LNCaP clone FGC (cell line): ENCODE measurements at places on chromosomes 3 and 15.

DNA sequence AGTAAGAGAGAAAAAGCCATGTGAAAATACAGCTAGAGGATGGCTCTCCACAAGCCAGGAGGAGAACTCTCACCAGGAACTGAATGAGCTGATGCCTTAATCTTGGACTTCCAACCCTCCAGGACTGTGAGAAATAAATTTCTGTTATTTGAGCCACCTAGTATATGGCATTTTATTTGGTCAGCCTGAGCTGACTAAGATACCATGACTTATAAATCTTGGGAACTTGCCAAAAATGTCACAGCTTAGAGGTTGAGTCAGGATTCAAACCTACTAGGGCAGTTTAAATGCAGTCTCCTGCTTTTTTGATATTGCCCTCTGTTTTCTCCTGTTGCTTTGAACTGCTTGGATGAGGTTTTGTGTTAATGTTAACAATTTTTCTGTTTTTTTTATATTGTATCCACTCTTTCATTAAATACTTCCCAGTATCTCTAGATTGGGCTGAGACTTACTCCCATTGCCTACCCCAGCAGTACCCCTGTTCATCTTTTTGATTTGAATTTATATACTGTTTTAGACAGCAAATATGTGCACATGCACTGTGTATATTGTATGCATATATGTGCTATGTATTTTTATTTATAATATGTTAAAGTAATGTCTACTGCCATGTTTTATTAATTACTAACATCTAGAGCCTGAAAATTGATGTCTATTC lies 1223.2 kb downstream of the OTOL1 start:
- no peak for DNase-seq

GRCh38 chr3:193228206-193228605 lies 12.8 kb upstream of the PLAAT1 start:
- DNase-seq, result no peak

GRCh38 chr3:56799251-56799882 lies 2.4 kb downstream of the ARHGEF3 start:
- no peak for DNase-seq

DNA sequence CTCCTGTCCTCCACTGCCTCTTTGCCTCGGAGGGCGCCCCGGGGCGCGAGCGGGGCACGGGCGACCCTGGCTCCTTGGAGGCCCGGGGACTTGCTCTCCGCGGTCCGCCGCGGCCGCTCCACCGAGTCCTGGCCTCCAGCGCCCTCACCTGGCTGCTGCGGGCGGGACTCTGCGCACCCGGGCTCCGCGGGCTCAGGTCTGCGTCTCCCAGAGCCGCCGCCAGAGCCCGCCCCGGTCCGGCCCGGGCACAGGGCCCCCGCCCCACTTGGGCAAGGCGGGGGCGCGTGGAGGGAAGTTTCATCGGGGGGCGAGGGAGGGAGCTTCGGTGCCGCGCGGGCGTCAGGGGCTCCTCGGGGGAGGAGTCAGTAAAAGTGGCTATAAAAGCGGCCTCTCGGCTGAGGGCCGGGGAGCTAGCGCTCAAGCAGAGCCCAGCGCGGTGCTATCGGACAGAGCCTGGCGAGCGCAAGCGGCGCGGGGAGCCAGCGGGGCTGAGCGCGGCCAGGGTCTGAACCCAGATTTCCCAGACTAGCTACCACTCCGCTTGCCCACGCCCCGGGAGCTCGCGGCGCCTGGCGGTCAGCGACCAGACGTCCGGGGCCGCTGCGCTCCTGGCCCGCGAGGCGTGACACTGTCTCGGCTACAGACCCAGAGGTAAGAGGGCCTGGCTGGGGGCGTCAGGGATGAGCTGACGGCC lies at the start of gene CEMIP:
CEMIP (plus strand) TSS at position 407 of the 694 bp plus-strand sequence. CDS start 94,510 bp downstream, outside the sequence.
- no peak for DNase-seq

GRCh38 chr15:49721621-49722020 lies 100.8 kb downstream of the DTWD1 start:
- DNase-seq, result no peak

GRCh38 chr15:82901114-82901805 lies 51.3 kb downstream of the HOMER2 start:
- DNase-seq, result no peak

- peak; percentile 62 for DNase-seq
Measured at GRCh38 chr3:71926262-71926600, 141.3 kb upstream of the PROK2 start.

DNA sequence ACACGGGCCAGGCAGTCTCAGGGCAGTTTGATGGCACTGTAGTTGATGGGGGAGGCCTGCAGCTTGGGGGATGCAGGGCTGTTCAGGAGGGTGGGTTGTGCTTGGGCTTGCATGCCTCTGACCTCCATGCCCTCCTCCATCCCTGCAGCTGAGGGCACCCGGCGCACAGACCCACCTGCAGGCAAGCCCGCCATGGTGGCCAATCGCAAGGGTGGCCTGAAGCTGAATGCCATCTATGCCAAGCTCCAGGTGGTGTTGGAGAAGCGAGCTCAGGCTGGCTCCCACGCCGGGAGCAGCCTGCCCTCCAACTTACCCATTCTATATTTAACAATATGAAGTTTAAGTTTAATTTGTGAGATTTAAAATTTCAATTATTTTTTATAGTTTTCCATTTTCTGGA lies 228.7 kb upstream of the DPH6 start:
- DNase-seq, result no peak

- DNase-seq, result no peak
Measured at GRCh38 chr3:146306656-146307455, 56.0 kb upstream of the PLSCR4 start.

GRCh38 chr3:172154768-172155664 lies 115.6 kb downstream of the FNDC3B start:
- DNase-seq, result no peak

- peak; percentile 87 for DNase-seq
Measured at GRCh38 chr3:138774529-138775253, 60.0 kb downstream of the PIK3CB start.

GRCh38 chr15:79680720-79681119 lies 216.1 kb downstream of the MTHFS start:
- DNase-seq, result no peak

GRCh38 chr3:186273586-186273985 lies 88.4 kb downstream of the DGKG start:
- no peak for DNase-seq

DNA sequence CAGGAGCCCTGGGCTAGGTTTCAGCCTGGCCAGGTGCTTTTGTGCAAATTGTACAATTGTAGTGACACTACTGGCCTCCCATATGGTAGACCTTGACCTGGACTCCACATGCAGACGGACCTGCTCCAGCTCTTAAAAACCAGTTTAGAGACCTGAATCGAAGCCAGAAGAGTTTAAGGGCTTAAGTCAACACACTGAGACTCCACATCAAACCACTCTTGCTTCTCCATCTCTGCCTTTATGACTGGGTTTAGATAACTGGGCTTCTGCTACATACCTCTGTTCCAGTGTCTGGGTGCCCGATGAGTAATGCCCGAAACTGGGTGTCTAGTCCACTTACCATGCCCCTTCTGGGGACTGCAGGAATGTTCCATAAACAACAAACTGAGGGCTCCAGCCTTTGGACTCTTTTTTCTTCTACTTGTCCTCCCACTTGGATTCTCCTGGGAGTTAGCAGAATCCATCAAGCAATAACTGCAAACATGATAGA lies 32.8 kb downstream of the TMEM212 start:
- DNase-seq, result peak; percentile 87
